Activated CD4-positive, alpha-beta T cell treated with anti-CD3 and anti-CD28 coated beads, Interleukin-2, amount 50 U/mL, for 48 hours (primary cell): ENCODE measurements at places on chromosomes 11 and 22.

- DNase-seq = peak; percentile 72
Observed at GRCh38 chr11:113474362-113475159, 637 bp downstream of the DRD2 start.

- DNase-seq = no peak
Observed at GRCh38 chr11:128904656-128905344, 13.6 kb downstream of the KCNJ5 start.

DNA sequence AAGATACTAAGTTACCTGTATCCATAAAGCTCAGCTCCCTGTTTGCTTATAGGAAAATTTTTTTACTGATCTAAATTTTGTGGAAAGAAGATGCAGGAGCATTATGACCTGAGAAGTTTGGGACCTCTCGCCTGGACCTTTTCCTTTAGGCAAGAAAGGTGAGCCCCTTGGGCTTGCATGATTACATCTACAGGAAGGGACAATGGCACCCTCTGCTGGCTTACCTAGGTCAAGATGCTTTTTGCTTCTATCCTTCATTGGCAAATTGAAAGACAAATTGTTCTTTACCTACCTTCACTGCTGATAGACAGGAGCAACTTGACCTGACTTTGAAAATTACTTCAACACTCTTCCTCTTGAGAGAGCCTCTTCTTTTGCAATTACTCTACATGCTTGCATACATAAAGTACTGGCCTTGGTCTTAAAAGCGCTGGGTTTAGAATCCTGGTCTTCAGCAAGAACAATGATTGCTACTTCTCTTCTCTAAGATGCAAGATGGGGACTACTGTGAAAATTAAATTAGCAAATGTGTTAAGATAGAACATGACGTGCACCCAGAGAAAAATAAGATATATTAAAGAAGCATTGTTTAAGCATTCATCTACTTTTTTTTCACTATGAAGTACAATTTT lies 147.2 kb downstream of the TRPC6 start:
- DNase-seq = peak; percentile 2

- DNase-seq = no peak
Observed at GRCh38 chr11:47586098-47586855, at the start of gene FAM180B. TSS of gene FAM180B (plus strand) at chr11:47586678. CDS start at chr11:47586769, 91 bp downstream.

DNA sequence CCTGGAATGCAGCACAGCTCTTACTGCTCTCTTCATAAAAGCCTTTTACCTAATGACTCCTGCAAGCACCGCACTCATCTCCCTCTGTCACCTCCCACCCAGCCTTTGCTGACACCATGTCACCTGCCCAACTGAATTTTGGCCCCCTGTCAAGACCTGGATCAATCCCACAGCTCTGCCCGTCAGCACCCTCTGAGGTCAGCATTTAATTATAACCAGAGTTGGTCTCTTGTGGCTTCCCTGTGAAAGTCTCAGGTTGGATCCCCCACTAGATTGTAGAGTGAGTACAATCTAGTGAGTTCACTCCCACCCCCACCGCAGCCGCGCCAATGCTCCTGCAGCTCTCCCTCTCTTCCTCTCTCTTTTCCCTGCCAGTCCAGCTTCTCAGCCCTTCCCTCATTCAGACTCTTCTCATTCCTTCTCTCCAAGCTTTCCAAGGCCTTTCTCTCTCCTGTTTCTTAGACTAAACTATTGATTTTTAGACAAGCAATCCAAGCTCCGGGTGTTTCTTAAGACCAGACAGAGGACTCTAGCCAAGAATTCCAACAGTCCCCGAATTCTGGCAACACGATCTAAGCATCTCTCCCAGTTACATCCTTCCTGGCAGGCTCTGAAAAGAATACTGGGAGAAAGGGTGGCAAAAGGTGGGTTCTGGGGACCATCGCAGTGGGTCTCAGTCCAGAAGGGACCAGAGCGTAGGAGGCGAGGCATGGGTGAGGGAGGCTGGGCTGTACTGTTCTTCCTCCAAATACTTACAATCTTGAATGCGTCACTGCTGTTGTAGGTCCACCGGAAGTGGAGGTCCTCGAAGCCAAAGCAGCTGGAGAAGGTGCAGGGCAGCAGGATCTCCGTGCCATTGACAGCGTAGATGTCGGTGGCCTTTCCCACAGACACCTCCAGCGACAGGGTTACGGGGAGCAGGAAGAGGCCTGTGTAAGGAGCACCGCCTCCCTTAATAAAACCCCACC lies 8.0 kb downstream of the SCN4B start:
- DNase-seq = no peak

GRCh38 chr22:23099531-23099804 lies 29.1 kb downstream of the GNAZ start:
- DNase-seq = no peak

- DNase-seq = no peak
Observed at GRCh38 chr11:61893981-61894380, 2.6 kb upstream of the FADS3 start.

DNA sequence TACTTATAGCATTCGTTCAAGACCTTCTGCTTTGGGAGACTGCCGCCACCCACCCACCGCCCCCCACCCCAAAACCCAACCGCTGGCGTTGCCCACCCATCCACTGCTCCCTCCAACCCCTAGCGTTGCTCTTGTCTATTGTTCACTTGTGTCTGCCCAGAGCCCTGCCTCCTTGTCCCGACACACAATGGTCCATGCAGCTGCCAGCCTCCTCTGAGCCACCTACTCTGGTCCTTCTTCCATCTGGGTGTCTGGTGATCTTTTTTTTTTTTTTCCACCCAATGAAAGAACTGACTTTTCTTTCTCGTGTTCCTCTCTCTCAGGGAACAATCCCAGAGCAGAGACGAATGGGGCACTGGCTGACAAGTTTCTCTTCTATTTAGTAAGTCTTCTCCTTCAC lies 256.0 kb upstream of the SESN3 start:
- DNase-seq = no peak

GRCh38 chr11:61117168-61117520 lies 14.9 kb downstream of the CD5 start:
- no peak for DNase-seq

DNA sequence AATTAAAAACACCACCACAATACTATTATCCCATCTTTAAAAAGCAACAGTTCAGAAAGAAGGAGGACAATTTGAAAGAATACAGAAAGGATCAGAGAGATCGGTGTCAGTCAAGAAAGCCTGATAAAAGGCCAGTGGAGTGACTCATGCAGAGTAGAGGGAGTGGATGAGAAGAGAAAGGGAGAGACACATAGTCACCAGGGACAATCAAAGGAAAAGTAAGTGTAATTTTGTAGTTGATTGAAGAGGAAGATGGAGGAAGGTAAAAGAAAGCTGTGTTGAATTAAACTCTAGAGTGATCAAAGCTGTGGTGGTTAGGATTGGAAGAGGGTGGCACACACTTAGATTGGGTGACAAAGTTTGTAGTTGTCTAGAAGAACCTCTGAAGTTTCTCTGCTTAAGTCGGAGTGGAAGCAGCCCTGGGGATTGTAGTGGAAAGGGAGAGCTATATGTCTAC lies 14.1 kb downstream of the SPECC1L start:
- DNase-seq = no peak

DNA sequence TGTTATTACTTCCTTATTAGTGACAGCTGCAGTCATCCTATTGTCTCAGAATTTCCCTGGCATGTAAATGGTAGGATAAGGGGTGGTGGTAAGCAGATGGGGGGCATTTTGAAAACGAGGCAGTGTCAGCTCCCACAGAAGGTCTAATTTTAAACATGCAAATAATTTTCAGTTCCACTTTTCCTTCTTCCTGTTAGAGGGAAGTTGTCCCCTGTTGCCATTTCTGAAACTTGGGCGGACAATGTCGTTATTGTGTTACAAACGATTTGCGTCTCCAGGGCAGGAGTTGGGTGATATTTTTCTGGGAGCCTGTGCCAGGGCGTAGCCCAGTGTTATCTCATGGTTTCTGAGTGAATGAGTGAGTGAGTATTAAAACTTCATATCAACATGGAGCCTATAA lies 7.4 kb downstream of the PTPRJ start:
- no peak for DNase-seq

GRCh38 chr11:88814076-88814475 lies 251.7 kb downstream of the GRM5 start:
- no peak for DNase-seq

- no peak for DNase-seq
Observed at GRCh38 chr11:90434858-90435257, 212.0 kb upstream of the CHORDC1 start.

- no peak for DNase-seq
Observed at GRCh38 chr11:10674440-10674855, 19.1 kb downstream of the IRAG1 start.

- no peak for DNase-seq
Observed at GRCh38 chr11:2529173-2529572, 84.4 kb downstream of the KCNQ1 start.

DNA sequence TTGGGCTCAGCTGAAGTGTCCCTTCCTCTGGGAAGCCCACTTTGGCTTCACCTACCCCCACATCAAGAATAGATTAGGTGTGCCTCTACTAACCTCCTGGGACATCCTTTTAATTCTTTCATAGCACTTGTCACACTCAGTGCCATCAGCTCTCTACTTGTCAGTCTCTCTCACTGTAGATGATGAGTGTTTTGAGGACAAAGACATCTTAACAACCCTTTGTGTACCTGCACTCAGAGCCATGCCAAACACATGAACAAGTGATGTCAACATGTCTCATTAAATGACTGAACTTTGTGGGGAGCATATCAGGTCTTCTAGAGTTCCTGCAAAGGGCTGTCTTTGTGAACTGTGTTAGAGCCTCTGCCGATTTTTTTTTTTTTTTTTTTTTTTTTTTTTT lies 87.0 kb upstream of the AMOTL1 start:
- DNase-seq = no peak

GRCh38 chr11:64881476-64881875 lies 3.1 kb upstream of the EHD1 start:
- DNase-seq = no peak

DNA sequence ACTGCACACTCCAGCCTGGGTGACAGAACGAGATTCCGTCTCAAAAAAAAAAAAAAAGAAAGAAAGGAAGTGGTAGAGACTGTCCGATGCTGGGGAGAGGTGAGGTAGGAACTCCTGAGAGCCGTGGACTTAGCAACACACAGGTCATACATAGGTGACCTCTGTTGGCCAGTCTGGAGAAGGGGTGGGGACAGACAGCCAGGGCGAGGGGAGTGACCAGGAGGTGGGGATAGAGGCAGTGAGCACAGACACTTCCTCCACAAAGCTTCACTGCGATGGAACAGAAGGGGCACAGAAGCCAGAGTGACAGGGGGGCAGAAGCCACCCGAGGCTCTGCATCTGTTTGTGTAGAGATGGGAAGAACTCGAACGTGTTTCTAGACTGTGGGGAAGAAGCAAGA lies 47.1 kb downstream of the MYH9 start:
- DNase-seq = no peak

DNA sequence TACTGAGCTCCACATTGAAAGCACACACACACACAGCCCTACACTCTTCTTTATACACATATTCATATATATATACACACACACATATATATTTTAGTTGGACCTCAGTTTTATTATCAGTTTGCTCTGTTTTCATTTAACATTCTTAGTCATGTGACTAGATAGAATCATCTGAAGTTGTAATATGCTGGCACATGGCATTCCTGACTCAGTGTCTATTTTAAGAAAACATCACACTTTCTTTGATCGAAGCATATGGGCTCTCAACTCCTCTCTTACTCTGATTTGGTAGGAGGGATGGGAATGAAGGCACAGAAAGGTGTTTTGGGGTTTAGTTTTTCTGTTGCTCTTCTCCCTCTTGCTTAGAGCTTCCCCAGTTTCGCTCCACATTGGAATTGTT lies 24.8 kb downstream of the AMOTL1 start:
- DNase-seq = no peak

GRCh38 chr22:24141586-24141985 lies 39.7 kb upstream of the SUSD2 start:
- no peak for DNase-seq

GRCh38 chr11:20493340-20493739 lies 105.8 kb downstream of the PRMT3 start:
- no peak for DNase-seq

- DNase-seq = no peak
Observed at GRCh38 chr22:33519071-33519973, 401.0 kb downstream of the LARGE1 start.

DNA sequence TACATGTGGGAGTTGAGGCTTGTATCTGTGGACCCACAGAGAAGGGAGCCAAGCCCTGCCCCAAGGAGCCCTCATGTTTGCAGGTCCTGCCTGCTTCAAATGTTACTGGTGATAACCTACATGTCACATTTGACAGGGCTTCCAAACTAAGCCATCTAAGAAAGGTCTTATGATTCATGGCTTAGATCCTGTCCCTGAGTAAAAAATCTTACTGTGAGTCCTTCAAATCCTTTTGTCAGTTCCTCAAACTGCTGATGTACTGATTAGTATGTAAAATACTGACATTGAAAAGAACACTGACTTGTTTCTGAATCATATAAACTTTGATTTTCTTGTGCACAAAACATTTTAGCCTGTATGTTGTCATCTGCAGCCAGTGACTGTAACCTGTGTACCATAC lies 1.0 kb upstream of the PANX1 start:
- DNase-seq = no peak
